Bladder microvascular endothelial cell (primary cell): ENCODE measurements at places on chromosomes 1 and 21. TPM values are rescaled to one million over a fixed set of nuclear protein-coding genes. Genes with fewer than 3 reads are reported as not detected.

The MUL1 gene
- 19.6 and 43.1 TPM in 2 replicates for total RNA-seq

The VWA1 gene
- 19.4 and 34.7 TPM in 2 replicates for total RNA-seq

The EXTL2 gene
- total RNA-seq: 8.9 and 15.2 TPM in 2 replicates

The OR2T1 gene
- not detected in 2 replicates for total RNA-seq

The PLA2G2F gene
- not detected in 2 replicates for total RNA-seq

The AZIN2 gene
- total RNA-seq: 0.16 and 0.76 TPM in 2 replicates

The RXFP4 gene
- total RNA-seq: 0.06 and 0.16 TPM in 2 replicates

The SDC3 gene
- total RNA-seq: 5.3 and 44.7 TPM in 2 replicates

The MSH4 gene
- total RNA-seq: under 0.01 and 0.25 TPM in 2 replicates

The TIE1 gene
- 740 and 1,208 TPM in 2 replicates for total RNA-seq

The NKAIN1 gene
- 0.06 TPM in 1 of 2 replicates, not detected in the other for total RNA-seq

The DYNLT5 gene
- 2.9 and 3.1 TPM in 2 replicates for total RNA-seq

The NMNAT2 gene
- total RNA-seq: 0.32 and 0.82 TPM in 2 replicates

The GUCA2B gene
- not detected in 2 replicates for total RNA-seq

The RGS7 gene
- 0.69 TPM in 1 of 2 replicates, not detected in the other for total RNA-seq

The PCP4L1 gene
- total RNA-seq: not detected in 2 replicates

The CXADR gene
- 1.3 and 76.5 TPM in 2 replicates for total RNA-seq

The RAB7B gene
- total RNA-seq: not detected in 2 replicates

The LEFTY1 gene
- not detected in 2 replicates for total RNA-seq

The FAM151A gene
- not detected in 2 replicates for total RNA-seq

The PRR9 gene
- not detected in 2 replicates for total RNA-seq

The LCE2B gene
- total RNA-seq: not detected in 2 replicates

The CCDC27 gene
- not detected in 2 replicates for total RNA-seq

The SPRR1B gene
- not detected in 2 replicates for total RNA-seq

The TRIM58 gene
- total RNA-seq: 0.06 TPM in 1 of 2 replicates, not detected in the other

The TSPAN1 gene
- total RNA-seq: 0.49 TPM in 1 of 2 replicates, not detected in the other

The CLCA1 gene
- not detected in 2 replicates for total RNA-seq

The PLA2G5 gene
- total RNA-seq: 0.16 and 1.0 TPM in 2 replicates

The RHD gene
- total RNA-seq: 0.57 TPM in 1 of 2 replicates, not detected in the other

The CFHR5 gene
- total RNA-seq: not detected in 2 replicates

The RGS8 gene
- total RNA-seq: under 0.01 TPM in 1 of 2 replicates, not detected in the other

The MPL gene
- total RNA-seq: 0.06 TPM in 1 of 2 replicates, not detected in the other

The TTC34 gene
- under 0.01 and 0.06 TPM in 2 replicates for total RNA-seq

The OXCT2 gene
- 2.3 and 4.5 TPM in 2 replicates for total RNA-seq

The IFI16 gene
- total RNA-seq: 58.0 and 76.9 TPM in 2 replicates

The TMEM234 gene
- total RNA-seq: 10.7 and 13.8 TPM in 2 replicates

The ASH1L gene
- total RNA-seq: 10.7 and 32.1 TPM in 2 replicates

The ATP1A4 gene
- total RNA-seq: not detected in 2 replicates

The LRRN2 gene
- 0.19 TPM in 1 of 2 replicates, not detected in the other for total RNA-seq

The SH2D2A gene
- not detected in 2 replicates for total RNA-seq
